ENCODE measurements at places on chromosomes 13 and 19.
A peak's percentile ranks its signal among the peaks of the same experiment; 100 is the strongest.

- DNase-seq = peak; percentile 83
Measured at GRCh38 chr19:50723069-50723468, at the start of gene CLEC11A. TSS of gene CLEC11A (plus strand) at chr19:50723364. CDS start at chr19:50723526, 162 bp downstream.

DNA sequence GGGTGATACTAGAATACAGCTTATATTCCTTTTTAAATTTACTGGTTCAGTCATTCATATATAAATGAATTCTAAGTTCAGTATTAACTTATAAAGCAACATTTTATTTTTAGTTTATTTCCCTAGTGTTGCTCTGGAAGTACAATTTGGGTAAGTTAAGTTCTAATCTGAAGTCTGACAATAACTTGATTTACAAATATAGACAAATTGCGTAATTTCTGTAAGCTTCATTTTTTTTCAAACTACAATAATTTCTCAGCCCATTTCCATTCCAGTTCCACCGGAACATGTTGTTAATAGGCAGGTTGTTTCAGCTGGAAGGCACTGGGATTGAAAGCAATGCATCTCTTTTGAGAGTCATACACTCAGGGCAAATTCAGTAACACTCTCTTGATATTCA is 2000.7 kb downstream of the OLFM4 start:
- DNase-seq = no peak

DNA sequence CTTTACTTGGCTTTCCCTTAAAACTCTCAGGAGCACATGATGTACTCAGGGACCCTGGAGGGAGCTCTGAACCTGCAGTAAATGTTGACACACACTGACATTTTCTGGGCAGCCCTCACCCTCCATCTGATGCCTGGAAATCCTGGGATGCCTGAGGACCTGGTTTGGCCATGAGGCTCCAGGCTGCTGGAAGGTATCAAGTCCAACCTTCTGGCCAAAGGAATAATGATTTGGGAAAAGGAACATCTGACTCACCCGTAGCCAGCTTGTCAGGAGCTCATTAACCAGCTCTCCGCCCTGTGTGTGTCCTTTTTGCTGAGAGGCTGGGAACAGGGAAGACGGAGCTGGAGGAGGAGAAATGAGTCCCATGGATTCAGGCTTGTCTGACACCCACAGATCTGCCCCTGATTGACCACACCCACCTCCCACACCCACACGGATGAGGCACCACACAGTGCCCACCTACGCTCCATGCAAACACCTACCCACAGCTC is 10.3 kb downstream of the ZNF558 start:
- DNase-seq = no peak

- no peak for DNase-seq
Measured at GRCh38 chr13:46874006-46874405, 22.8 kb downstream of the HTR2A start.

DNA sequence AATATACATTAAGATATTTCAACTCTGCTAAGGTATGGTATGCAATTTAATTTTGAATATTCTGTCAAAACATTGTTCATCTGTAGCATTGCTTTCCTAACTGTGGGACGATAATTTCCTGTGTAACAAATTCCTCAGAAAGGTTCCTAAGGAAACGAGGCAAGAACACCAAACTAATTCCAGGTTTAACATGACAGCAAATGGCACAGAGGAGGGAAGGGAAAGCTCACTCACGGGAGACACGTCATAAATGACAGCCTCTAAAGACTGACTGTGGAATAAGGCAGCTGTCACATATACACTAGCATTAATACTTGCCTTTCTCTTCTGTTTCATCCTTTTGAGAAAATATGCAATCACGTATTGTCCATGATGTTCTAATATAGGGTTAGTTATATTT is 380.6 kb downstream of the LIG4 start:
- DNase-seq = no peak

- peak; percentile 86 for DNase-seq
Measured at GRCh38 chr19:459724-460511, 915 bp downstream of the SHC2 start.

DNA sequence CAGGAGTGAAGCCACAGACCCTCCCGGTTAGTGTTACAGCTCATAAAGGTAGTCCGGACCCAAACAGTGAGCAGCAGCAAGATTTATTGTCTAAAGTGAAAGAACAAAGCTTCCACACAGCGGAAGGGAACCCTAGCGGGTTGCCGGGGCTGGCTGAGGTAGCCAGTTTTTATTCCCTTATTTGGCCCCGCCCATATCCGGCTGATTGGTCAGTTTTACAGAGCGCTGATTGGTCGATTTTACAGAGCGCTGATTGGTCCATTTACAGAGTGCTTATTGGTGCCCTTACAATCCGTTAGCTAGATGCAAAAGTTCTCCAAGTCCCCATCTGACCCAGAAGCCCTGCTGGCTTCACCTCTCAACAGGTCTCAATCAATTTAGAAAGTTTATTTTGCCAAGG is 126.0 kb upstream of the RFC3 start:
- no peak for DNase-seq

DNA sequence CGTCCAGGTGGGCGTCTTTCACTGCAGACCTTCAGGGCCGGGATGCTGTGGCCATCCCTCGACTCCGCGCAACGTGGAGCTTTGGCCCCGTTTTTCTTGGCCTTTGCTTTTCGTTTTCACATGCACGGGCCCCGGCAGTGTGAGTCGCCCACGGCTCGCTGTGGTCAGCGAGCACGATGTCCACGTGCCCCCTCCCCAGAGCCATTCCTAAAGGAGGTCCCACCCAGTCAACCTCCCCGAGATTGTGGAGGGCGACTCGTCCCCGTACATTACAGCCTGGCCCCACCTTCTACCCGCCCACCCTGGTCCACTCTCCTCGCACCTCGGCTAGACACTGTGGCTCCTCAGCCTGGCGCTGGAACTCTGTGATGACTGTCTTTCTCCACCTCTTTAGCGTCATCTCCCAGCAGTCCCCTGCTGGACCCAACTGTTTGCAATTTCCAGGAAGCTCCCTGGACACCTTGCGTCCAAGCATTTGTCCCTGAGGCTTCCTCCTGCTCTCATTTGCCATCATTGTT is 405 bp downstream of the ZNF446 start:
- DNase-seq = no peak

GRCh38 chr13:42354241-42355091 is 82.5 kb downstream of the AKAP11 start:
- no peak for DNase-seq

DNA sequence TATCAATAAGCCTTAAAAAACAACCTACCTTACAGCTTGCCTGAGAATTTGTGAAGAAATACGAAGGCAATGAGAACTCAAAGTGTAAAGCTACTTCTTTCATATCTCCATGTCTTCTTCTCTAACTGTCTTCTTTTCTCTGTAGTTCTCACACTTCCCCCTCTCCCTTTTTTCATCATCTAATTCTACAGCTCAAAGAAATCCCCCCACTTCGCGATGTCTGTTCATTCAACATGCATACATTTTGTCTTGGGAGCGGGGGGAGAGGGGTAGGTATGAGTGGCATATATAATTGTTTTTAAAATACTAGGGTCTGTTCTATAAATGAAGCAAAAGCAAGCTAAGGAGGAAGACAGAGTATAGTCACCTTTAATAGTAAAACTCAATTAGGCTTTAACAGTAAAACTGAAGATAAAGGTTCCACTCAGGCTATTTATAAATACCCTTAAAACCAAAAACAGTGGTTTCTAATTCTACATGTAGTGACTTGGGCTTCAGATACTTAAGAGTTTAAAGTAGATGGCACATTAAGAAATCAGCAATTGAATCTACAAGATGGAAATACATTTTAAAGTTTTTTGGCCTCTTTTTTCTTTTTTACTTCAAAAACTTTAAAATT is 106.9 kb downstream of the KLF12 start:
- DNase-seq = no peak

GRCh38 chr13:97390941-97391600 is 42.9 kb upstream of the RAP2A start:
- DNase-seq = no peak

- DNase-seq = no peak
Measured at GRCh38 chr13:99231721-99232120, 26.5 kb downstream of the GPR18 start.

GRCh38 chr19:1501200-1501595 is 10.2 kb downstream of the REEP6 start:
- DNase-seq = no peak

DNA sequence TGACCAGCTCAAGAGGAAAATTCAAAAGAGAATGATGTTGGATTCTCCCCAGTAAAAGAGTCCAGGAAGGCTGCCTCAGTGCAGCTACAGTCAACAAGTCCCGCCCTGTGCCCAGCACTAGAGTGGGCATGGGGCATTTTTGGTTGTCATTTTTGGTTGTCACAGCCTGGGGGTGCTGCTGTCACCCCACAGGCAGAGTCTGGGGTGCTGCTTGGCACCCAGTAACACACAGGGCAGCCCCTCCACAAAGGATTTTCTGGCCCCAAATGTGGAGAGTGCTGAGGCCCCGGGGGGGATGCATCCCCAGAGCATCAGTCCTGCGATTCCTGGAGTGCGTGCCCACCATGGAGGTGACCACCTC is 28.2 kb upstream of the TMEM255B start:
- no peak for DNase-seq

DNA sequence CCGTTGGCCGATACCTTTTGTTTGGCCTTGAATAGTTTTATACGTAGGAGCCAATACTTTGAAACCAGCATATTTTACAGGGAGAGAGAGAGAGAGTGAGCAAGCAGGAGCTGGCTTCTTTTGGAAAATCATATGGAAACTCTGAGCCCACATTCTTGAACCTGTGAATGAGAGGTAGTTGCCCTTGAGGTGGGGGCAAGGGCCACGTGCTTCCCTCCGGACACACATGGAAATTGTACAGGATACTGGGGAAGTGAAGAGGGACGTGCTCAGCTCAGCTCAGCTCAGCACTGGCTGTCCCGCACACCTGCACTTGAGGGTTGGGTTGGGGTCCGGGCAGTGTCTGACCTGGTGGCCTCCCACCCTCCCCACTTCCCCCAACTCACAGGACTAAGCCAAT is 68.3 kb downstream of the SPRYD7 start:
- DNase-seq = no peak

GRCh38 chr19:8517551-8518442 is 3.8 kb upstream of the ZNF414 start:
- DNase-seq = no peak

- DNase-seq = no peak
Measured at GRCh38 chr13:29758531-29759114, 91.8 kb downstream of the UBL3 start.

DNA sequence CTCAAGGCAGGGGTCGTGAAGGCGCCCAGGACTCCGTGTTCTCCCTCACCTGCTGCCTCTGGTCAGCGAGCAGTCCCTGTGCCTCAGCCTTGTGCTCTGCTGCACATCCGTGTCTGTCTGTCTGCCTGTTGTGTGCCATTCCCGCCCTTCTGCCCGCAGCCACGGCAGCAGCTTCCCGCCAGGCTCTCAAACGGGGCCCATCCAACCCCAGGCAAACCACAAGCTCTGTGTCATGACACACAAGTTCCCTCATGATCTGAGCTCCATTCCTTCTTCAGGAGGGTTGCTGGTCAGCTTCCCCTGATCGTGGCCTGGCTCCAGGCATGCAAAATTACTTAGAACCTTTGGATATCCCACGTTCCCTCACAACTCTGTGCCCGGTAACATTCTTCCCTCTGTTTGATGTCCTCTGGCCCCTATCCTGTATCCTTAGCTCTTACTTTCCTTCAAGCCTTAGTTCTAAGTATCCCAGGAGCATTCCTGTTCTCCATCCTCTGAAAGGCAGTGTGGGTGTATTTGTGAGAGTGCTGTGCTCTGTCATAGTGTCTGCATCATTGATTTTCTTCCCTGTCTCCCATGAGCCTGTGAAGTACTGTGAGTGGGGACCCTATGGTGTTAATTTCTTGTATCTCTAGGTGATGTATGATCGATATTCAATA is 3.2 kb downstream of the GPR183 start:
- no peak for DNase-seq

DNA sequence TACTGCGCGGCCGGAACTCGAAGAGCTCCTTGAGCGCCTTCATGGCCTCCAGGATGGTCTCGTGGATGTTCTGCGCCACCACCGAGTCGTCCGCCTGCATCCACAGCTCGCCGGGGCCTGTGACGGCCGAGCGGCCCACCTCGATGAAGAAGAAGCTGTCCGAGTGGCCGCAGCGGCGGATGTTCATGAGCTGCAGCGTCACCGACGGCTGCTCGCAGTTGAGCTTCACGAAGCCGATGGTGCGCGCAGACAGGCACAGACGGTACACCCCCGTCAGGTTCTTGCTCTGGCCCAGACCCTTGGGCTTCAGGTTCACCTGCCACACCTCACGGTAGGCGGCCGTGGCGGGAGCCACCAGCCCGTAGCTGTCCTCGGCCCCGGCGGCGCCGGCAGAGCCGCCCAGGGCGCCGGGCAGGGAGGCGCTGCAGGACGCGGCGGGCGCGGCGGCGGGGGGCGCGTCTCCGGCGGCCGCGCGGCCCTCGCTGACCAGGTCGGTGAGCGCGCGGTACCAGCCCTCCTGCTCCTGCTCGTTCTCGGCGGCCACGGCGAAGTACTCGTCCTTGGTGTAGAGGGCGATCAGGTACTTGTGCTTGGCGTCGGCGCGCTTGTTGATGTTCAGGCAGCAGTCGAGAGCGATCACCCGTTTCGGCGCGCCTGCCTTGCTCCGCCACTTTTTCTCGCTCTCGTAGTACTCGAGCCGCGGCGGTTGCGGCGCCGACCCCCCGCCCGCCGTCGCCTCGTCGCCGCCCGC is 1.1 kb downstream of the IRS2 start:
- peak; percentile 77 for DNase-seq

- no peak for DNase-seq
Measured at GRCh38 chr19:17843292-17843827, 4.4 kb downstream of the JAK3 start.

- no peak for DNase-seq
Measured at GRCh38 chr19:49932731-49933131, 3.4 kb upstream of the NUP62 start.

GRCh38 chr19:13842291-13843103 is 34.4 kb upstream of the NANOS3 start:
- peak; percentile 93 for DNase-seq

GRCh38 chr19:16698914-16699313 is 20.7 kb upstream of the NWD1 start:
- no peak for DNase-seq

DNA sequence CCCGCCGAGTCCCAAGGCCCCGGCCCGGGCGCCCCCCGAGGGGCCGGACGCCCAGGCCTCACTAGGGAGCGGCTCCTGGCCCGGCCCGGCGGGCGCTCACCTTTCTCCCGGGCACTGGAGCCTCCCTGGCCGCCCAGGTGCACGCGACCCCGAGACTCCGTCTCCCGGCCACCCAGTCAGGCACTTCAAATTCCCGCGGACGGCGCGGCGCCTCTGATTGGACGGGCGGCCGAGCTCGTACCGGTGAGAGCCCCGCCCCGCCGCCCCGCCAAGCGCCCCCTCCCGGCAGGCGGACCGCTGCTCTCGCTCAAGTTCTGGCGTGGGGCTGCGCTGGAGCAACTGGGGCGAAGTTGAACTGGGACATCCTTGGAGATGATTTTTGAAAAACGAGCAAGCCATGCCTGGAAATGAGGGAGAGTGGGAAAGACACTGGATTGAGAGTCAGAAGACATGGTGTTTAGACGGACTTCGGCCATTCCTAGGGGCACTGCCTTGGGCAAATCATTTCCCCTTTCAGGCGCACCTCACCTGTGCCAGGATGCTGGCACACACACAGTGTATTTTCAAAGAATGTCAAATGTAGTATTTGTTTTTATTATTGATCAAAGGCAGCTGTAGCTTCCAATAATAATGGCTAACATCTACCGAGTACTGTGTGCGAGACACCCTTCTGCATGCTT is 485.3 kb downstream of the UQCRFS1 start:
- DNase-seq = no peak

Data from sciatic nerve (tissue), 2 donors.